ENCODE measurements at places on chromosomes 5 and 9.

DNA sequence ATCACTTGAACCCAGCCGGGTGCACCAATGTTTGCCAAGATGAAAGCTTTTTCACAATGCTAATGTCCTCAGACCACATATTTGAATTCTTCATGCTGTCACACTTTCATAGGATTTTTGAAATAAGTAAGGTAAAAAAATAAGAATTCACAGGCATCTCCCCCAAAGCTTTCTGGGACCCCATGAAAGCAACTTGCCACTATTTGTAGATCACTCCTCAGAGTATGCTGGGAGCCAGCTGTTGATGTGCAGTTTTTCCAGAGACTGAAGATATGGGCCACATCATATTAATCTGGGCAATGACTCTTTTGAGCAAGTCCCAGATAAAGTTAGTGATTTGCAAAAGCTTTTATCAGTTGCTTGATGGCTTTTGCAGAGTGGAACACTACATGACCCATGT lies 507.9 kb downstream of the RASEF start:
- DNase-seq = no peak

DNA sequence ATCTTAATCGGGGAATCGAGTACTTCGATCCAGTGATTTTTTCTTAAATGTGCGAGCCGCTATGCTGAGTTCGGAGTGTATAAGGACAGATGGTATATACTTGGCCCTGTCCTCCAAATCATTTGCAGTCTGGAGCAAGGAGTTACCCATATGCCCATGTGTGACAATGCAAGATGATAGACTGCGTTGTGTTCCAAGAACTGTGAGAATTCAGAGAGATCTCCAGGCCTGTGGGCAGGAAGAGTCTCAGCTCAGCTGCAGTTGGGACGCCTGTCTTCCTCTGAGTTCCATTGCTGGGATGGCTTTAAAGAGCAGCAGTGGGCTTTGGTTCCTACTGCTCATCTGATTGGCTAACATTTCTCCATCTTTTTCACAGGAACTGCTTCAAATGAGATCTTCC lies 106.6 kb downstream of the ADAMTS16 start:
- no peak for DNase-seq

- no peak for DNase-seq
These were observed 91.6 kb downstream of the FBXW11 start for GRCh38 chr5:171914726-171915338.

DNA sequence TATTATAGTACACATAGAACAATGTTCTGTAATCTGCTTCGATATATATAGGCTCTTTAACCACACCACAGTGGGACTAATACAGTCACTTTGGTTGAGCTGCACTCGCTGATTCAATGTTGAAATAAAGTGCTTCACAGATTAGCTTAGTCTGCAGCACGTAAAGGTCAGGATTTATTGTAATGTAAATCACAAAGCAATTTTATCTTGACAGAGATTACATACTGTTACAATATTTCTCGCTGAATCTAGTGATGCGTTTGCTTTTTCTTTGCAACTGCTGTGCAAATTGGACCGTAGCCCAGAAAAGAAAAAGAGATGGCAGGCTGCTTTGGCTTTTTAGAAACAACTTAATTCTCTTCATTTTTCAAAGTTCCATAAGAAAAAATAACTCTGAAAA lies 52.9 kb downstream of the CETN3 start:
- peak; percentile 35 for DNase-seq

GRCh38 chr9:114223564-114224246 lies 68.4 kb downstream of the COL27A1 start:
- DNase-seq = peak; percentile 64

GRCh38 chr9:108439947-108440346 lies 415.8 kb downstream of the ACTL7B start:
- peak; percentile 65 for DNase-seq

DNA sequence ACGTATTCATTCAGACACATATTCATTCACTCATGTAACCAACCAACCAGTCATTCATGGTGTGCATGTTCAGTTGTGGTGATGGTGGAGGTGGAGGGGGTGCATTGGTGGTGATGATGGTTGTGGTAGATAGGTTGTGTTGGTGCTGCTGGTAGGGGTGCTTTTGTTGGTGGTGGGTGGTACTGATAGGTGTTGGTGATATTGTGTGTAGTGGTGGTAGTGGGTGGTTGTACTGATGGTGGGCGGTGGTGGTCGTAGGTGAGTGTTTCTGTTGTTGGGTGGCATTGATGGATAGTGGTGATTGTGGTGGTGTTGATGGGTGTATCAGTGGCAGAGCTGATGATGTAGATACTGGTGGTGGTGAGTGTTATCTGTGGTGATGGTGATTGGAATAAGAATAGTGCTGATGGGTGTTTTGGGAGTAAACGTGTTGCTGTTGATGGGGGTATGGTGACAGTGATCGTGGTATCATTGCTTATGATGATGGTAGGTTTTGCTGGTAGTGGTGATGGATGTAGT lies 59.8 kb upstream of the SHB start:
- DNase-seq = no peak

DNA sequence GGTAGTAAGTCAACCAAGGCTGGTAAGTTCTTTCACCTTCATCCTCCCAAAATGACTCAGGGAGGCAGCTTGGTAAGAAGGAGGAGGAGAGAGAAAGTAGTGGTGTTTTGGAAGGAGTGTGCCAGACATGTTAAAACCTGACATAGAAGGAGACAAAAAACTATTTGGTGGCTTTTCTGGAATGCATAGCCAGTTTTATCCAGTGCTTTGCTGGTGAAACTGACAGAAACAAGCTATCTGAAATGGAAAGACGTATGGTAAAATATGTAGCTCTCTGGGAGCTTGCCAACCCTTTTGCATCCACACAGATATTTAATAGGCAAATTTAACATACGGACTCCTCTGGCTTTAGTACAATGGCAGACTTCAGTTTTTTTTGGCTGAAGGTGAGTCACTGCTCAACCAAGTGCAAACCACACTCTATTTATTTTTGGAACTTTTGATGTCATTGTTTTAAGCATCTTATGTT lies 45.4 kb downstream of the RAB14 start:
- peak; percentile 74 for DNase-seq

- no peak for DNase-seq
These were observed 180.3 kb downstream of the SREK1 start for GRCh38 chr5:66324357-66324756.

DNA sequence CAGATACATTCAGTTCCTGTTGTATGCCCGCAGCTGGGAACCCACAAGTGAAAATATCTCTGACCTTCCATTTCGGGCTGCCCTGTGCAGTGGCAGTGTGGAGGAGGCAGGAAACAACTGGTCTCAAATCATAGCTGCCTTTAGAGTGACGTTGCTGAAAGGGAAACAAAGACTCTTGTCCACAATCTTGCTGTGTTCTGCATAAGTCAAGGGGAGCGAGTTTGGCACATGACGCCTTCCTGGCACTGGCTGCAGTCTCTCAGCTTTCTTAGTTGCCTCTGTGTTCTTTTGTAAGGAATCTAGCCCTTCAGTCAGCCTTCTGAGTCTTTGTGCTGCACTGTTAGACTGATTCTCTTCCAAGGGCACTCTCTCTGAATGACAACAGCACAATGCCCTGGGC lies 24.0 kb downstream of the ADAMTS16 start:
- DNase-seq = no peak

DNA sequence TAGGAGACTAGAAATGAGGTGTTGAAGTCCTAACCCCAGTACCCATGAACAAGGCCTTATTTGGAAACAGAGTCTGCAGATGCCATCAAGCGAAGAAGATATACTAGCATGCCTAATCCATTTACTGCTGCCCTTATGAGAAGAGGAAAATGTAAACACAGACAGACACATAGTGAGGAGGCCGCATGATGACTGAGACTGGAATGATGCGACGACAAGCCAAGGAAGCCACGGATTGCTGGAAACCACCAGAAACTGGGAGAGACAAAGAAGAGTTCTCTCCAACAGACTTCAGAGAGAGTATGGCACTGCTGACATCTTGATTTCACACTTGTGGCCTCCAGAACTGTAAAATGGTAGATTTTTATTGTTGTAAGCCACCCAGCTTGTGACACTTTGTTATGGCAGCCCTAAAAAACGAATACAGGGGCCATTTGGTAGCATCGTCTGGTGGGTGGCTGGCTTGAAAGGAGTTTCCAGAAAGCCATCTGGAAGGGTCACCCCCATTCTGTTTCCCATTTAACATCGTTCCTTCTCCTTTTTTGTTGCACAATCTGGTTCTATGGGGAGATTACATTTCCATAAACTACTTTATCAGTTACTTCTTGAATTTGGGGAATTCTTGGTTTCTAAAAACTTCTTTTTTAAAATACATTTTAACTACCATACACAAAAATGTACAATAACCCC lies 193.1 kb downstream of the HSD17B3 start:
- no peak for DNase-seq

- DNase-seq = no peak
These were observed 333.3 kb downstream of the SEMA5A start for GRCh38 chr5:9212605-9213004.

- DNase-seq = no peak
These were observed 297.1 kb upstream of the IRX4 start for GRCh38 chr5:2179861-2180260.

DNA sequence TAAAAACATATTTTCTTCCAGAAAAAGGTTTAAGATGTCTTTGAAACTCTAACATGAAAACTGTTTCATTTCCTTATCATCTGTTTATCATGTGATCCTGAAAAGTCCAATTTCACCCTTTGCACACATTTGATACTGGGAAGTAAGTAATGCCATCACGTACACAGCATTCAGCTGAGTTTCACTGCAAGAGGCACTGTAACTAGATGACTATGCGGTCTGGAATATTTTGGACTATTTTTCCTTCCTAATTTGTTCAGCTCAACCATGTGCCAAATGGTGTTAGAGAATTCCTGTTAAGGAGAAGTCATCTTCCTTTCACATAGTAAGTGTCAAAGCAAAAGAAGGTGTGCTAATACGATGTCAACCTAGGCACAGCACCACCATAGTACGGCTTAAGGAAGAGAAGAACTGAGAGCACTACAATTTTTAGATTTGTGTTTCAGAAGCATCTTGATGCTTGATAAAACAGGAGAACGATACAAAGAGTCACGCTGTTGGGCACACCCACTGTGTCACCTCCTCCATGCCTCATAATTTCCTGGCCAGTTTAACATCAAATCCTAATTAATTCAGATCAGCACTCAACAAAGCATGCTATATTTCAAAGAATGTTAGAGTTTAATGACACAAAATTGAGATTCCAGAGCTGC lies 77.5 kb downstream of the GNAQ start:
- no peak for DNase-seq

DNA sequence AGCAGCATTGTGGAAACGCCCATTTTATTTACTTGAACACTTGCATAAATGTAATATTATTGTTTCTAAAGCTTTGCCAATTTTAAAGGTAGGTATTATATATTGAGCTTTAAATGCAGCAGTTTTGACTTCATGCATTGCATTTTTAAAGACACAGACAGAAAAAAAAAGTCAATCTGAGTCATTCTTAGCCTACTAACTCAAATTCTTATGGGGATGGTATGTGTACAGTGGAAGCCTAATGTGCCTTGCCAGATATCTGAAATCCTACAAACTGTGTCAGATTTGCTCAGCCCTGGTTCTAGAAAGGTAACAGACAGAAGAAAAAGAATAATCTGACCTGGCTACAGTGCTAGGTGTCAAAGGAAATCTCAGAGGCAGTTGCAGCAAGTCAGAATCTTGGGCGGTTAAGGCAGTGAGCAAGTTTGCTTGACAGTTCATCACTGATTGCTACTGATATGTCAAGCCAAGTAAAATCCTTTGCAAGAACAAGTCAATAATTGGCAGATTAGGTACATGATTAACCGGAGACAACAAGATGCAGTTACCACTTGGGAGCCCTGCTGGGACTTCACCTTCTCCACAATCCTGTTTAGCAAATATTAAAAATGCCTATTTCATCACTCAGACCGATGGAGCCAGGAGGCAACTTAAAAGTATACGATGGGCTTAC lies 224.8 kb upstream of the WWC1 start:
- DNase-seq = no peak

GRCh38 chr5:112248623-112249022 lies 170.5 kb downstream of the EPB41L4A start:
- no peak for DNase-seq

- DNase-seq = no peak
These were observed 190.8 kb downstream of the MEF2C start for GRCh38 chr5:88691945-88692868.

DNA sequence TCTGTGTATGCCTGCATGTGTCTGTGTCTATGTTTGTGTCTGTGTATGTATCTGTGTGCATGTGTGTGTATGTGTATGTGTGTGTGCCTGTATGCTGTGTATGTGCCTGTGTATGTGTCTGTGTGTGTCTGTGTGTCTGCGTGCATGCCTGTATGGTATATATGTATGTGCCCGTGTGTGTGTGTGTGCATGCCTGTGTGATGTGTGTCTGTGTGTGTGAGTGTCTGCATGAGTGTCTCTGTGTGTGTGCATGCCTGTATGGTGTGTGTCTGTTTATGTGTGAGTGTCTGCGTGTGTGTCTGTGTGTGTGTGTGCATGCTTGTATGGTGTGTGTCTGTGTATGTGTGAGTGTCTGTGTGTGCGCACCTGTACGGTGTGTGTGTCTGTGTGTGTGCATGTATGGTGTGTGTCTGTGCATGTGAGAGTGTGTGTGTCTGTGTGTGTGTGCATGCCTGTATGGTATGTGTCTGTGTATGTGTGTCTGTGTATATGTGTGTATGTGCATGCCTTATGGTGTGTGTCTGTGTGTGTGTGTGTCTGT lies 137.1 kb upstream of the IRX2 start:
- DNase-seq = no peak

GRCh38 chr5:124572971-124573370 lies 173.5 kb downstream of the ZNF608 start:
- DNase-seq = no peak

DNA sequence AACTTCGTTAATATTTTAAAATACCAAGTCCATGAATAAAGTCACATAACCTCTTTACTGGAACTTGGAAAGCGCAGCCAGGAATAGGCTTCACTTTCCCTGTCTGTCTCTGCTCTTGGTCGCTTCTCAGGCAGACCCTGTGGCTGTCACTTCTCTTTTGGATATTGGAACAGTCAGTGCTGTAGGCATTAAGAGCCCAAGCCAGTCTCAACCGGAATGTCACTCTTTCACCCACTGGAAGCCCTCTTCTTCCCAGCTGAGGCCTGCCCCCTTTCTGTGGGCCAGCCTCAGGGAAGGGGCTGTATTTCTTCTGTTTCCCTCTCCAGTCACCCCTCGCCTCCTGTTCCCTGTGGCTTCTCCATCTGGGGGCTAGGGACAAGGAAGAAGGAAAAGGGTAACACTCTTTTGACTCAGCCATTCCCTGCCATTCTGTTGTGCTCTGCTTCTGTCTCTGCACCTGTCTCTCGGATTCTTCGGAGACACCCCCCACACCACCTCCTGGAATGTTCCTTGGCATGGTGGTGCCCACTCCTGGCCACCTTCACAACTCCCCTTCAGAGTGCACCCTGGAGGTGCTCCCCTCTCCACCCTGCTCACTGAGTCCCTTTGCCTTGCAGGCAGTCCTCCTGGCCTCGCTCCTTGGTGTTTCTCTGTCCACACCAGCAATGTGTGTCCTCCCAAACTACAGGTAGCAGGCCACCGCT lies 103.4 kb downstream of the TRIO start:
- DNase-seq = no peak
